ENCODE measurements at places on chromosomes 5 and 9.

DNA sequence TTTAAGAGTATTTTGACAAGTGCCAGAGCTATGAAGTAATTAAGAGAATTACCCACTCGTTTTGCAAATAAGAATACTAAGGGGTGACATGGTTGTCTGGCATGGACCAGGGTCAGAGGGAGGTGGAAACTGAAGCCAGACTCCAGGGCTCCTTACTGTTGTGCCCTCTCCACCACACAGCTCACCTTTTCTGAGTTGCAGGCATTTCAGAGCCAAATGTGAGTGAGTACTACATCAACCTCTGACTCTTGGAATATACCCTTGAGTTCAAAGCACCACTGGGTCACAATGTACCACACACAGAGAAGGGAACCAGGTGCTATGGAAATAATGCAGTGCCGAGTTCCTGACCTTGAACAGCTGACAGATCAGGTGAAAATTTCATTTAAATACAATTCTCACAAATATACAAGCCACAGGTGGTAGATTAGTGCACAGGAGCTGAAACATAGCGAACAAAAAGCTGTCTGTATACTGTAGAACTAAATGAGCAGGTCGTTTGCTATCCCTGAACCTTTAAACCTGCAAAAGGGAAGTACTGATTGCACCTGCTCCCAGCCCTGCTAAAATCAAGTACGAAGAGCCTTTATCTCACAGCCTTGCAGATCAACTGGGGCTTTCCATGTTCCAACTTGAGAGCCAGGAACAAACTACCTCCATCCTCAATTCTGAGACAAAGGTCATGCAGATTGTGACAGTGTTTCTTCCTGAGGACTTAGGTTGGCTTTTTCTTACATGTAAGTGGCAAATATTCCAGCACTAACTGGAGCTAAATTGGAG lies 57.0 kb downstream of the GOLM1 start:
- DNase-seq, result no peak

- DNase-seq, result no peak
Measured at GRCh38 chr9:89236955-89237573, 58.4 kb upstream of the SHC3 start.

- no peak for DNase-seq
Measured at GRCh38 chr5:143800715-143801114, 11.2 kb upstream of the HMHB1 start.

GRCh38 chr9:88258601-88259000 lies 120.3 kb upstream of the SPATA31C2 start:
- no peak for DNase-seq

- DNase-seq, result no peak
Measured at GRCh38 chr5:101677961-101678360, 618.1 kb downstream of the SLCO4C1 start.

- DNase-seq, result no peak
Measured at GRCh38 chr9:8074713-8075286, 275.2 kb upstream of the DMAC1 start.

DNA sequence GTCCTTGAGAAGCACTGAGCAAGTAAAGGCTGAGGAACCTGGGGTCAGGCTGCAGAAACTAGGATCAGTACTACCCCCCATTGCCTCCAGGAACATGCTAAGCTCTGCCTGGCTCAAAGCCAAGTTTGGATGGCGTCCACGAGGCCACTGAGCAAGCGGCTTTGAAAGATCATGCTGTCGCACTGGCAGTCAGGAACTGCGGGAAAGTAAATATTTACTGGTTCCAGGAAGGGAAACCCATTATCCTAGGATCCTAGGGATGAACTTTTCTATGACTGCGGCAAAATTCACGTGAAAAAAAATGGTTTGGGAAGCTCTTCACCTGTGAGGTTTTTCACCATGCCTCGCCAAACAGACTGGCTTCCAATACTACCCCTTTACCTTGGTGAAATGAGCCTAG lies 75.3 kb upstream of the PJA2 start:
- DNase-seq, result no peak

DNA sequence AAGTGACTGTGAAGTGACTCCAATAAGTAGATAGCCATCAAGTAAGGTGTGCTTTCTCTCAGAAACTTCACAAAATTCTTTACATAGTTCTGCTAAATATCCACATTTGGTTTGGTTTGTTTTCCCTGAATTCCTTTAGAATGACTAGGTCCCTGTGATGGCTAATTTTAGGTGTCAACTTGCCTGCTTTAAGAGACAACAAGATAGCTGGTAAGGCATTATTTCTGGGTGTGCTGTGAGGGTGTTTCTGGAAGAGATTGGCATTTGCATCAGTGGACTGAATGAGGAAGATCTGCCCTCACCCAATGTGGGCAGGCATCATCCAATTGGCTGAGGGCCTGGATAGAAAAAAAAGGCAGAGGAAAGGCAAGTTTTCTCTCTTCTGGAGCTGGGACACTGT lies 8.3 kb upstream of the PTBP3 start:
- DNase-seq, result no peak

All from activated T-helper 2 cell treated with anti-CD3 and anti-CD28 coated beads, Interferon-gamma antibody, Interleukin-2, Interleukin-4, amounts not matched to agents 10 μg/mL and 5 μg/mL and 100 μg/mL, durations not matched to agents 14 hours and 24 hours and 36 hours (primary cell).